ENCODE measurements at places on chromosomes 12 and 14.

DNA sequence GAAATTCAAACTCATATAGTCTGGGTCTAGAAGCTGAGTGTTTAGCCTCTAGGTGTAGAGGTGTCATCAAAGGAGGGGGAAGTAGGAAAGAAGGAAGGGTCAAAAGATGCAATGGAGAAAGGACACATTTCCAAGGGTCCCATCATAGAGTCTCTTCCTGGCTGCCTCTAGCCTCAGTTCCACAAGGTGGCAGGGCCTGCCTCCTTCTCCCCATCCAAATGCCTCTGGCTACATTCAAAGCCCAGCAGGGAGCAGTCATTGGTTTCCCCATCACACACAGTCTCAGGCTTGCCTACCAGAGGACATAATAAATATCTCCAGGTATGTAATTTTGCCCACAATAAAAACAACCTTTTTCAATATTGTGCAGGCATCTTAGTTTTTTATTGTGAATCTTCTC is 2.1 kb upstream of the CCT2 start:
- no peak for DNase-seq

GRCh38 chr12:50353404-50353803 is 43.0 kb downstream of the FAM186A start:
- no peak for DNase-seq

DNA sequence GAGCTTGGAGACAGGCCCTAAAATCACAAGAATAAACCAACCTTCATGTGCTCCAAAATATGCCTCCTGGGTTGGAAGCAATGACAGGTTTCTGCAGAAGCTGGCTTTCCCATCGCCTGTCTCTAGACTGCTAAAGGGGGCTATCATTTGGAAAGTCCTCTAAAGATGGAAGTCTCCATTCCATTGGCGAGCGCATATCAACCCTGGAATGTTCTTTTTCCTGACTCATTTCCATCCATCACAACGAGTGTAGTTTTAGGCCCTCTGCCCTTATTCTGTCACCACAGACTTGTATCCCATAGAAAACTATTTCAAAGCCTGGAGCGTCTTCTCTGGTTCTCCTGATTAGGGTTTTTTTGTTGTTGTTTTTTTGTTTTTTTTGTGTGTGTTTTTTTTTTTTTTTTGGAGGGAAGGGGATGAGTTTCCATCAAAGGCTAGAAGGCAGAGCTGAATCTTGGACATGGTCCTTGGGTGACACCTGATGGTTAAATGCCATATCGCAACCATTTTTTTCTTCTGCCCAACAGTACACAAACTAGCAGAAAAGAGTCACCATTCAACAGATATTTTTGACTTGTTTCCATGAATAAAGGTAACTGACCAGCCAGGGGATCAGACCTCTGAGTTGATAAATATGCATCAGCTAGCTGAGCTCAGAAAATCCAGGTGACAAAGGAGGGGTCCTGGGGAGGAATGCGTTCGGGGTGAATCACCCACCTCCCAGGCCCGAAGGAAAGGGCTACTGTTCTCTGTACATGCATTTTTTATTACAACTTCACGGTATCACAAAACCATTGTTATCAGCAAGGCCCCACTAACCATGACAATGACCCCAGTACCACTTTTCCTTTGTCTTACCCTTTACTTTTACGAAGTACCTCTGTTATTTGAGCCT is 40.5 kb downstream of the KCNA5 start:
- peak; percentile 14 for DNase-seq

DNA sequence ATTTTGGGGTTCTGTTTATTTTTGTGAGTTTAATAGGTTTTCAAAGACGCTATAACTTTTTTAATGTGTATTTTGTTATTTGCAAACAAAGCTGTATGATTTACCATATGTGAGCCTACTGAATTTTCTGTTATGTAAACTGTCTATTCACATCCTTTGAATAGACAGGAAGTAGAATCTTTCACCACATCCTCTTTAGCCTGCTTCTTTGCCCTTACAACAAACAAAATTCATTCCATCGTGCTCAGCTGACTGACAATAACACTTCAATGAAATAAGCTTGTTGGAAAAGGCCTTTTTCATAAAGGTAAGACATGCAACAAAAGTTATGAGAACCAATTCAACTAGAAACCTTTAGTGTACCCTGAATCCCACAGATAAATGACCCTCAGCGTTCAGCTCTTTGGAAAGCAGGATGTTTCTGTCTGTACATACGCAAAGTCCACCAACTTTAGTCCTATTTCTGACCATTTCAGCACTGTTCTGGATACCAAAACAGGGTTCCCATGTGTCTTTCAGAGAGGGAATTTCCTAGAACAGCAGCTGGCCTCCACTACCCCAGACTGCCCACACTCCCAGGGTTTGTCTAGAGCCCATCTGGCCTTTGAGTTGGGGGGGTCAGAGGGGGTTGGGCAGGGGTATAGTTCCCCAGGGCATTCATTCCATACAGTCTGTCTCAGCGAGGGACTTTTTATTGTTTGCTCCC is 71.3 kb downstream of the DUSP6 start:
- no peak for DNase-seq

DNA sequence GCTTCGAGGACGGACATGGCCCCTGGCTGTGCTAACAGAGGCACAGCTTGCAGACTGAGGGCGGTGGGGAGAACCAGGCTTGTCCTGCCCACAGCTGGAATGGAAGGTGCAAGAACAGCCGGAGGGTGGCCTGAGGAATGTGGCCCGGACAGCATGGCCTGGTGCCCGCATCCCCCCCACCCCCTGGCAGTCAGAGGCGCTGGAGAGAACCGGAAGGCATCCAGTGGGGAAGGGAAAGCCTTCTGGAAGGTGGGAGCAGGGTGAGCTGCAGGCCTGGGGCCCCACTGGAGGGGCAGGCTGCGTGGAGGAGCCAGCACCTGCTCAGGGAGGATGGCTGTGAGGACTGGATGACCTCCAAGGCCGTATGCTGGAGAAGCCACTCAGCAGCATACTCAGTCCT is 8.1 kb upstream of the CYP46A1 start:
- no peak for DNase-seq

- DNase-seq, result no peak
Observed at GRCh38 chr12:56152756-56153677, 630 bp downstream of the MYL6B start.

DNA sequence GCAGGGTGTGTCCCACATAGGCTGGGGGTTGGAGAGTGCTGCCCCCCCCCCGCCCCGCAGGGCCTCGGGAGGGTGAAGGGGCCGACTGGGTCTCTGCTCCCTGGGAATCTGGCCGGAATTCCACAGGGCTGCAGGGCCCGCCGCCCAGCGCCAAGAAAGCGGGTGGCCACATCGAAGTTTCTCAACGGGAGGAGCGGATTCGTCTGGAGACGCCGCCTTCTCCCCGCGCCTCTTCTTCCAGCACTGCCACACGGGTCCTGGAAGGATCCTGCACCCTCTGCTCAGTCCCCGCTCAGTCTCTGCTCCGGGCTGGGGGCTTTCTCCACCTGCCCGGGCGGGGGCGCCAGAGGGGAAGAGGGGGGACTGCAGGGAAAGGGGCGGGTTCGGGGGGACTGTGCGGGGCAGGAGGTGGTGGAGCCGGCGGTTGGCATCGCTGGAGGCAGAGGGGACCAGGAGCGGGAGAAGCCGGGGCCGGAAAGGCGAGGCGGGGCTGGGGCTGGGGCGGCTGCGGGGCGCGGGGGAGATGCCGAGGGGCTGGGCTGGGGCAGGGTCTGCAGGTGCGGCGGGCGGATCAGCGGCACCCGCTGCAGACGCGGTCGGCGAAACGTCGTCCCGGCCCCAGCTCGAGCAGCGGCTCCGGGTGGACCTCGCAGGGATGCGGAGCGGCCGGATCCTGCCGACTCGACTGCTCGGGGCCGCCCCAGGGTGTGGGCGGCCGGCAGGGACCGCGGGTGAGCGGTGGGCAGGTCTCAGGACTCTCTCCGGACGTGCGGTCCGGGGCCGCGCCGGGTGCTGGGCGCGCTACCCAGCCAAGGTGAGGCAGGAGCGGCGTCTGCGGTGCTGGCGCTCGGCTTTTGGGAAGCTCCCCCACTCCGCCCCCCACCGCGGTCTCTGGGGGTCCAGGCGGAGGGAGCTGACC is 811.4 kb upstream of the TMEM132C start:
- no peak for DNase-seq

- no peak for DNase-seq
Observed at GRCh38 chr12:24718617-24719016, 230.3 kb downstream of the BCAT1 start.

- no peak for DNase-seq
Observed at GRCh38 chr12:113812411-113813228, 153.5 kb downstream of the RBM19 start.

GRCh38 chr14:93369713-93370266 is 22.8 kb downstream of the COX8C start:
- no peak for DNase-seq
